ENCODE measurements at places on chromosomes 5 and 9.
A peak's percentile ranks its signal among the peaks of the same experiment; 100 is the strongest.

DNA sequence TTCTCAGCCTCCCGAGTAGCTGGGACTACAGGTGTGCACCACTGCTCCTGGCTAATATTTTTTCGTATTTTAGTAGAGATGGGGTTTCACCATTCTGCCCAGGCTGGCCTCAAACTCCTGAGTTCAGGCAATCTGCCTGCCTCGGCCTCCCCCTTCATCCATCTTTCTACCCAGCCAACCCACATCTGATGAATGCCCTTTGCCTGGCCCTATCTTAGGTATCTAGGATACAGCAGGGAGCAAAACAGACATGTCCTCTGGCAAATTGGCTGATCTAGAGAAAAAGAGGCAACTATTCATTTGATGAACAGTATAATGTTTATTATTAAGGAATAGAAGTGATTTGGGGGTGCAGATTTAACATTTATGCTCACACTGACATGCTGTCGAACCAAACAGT, 123.0 kb downstream of the TRIO start:
- no peak for DNase-seq

DNA sequence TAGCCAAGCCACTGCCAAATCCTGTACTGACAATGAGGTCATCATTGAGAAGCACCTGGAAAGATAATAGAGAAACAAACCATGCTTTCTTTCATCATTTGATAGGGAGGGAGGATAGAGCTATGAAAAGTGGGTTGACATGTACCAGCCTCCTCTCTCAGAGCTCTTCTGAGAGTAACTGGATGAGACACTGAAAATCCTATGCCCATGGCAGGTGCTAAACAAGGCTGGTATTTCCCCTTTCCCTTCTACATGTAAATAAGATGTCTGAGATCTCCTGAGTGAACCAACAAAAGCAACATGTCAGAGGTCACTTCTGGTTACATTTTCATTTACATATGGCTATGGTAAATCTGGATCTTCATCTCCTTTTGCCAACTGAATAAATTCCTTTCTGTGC, 45.3 kb upstream of the TRAF1 start:
- DNase-seq: no peak

DNA sequence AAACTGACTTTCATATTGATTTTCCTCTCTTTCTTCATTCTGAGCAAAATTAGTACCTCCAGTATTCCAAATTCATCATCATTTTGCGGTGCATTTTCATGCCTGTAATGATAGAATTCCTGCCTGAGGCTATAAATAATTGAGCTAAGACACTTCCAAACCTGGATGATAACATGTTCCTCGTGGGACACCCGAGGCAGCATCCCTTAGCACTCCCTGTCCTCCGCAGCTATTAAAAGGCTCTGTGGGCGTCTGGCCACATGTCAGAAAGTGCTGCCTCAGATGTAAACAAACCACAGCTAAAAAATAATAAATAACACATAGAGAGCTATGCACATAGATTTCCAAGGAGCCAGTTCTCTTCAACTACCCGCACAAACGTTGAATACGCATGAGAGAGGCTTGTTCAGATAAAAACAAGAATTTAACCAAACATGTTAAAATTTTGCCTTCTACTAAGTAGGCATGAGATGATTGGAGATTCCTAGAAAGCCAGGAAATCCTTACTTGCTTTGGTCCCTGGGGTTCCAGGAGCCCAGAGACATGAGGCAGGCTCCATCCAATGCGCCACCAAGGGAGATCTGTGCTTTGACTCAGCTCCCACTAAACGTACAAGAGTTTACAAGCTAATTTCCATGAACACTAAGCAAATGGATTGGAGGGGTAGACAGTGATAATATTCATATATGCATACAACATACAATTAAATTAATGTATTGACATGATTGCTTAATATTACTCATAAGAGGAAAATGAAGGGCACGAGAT, 82.7 kb downstream of the SHC3 start:
- no peak for DNase-seq

DNA sequence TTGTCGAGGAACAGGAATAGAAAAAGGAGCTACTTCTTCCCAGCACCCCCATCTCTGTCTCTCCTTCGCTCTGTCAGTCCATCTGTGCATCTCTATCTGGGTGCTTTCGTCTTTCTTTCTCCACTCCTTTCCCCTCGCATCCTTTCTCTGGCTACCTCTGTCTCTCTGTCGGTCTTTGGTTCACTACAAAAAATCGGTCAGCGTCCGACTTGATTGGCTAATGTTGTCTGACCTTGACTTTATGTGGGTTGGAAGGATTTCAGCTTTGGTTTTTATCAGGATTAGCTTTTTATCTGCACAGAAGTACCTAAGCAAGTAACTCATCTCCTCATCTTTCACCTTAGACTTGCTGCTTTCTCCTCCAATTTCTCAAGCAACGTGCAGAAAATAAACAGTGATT, 575.2 kb upstream of the ZNF462 start:
- DNase-seq: no peak

- DNase-seq: no peak
These were observed 124.8 kb upstream of the IRX4 start for GRCh38 chr5:2007496-2007877.

DNA sequence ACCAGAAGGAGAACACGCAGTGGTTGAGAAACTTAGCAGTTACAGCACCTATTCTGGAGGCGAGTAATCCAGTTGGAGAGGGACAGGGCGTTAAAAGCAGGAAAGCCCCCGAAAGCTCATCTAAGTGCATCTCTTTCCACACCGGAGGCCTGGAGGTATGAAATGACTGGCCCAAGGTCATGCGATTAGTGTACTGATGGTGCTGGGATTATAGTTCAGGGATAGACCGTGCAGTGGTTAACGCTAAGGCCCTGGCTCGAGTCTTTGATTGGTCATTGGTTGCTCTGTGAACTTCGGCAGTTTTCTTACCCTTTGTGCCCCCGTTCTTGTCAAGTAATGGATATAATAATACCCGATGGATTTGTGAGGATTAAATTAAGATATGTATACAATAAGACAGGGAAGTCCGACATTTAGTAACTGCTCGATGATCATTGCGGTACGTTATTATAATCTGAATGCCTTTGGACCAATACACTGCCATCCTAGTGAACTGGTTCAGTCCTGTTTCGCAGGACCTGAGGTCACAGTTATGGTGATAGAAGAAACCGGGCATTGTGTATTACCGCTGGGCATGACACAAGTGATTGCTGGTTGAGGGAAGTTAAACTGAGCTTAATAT, 960 bp downstream of the CANX start:
- DNase-seq: peak; percentile 37

- DNase-seq: no peak
These were observed 13.9 kb upstream of the GPX8 start for GRCh38 chr5:55146080-55146479.

DNA sequence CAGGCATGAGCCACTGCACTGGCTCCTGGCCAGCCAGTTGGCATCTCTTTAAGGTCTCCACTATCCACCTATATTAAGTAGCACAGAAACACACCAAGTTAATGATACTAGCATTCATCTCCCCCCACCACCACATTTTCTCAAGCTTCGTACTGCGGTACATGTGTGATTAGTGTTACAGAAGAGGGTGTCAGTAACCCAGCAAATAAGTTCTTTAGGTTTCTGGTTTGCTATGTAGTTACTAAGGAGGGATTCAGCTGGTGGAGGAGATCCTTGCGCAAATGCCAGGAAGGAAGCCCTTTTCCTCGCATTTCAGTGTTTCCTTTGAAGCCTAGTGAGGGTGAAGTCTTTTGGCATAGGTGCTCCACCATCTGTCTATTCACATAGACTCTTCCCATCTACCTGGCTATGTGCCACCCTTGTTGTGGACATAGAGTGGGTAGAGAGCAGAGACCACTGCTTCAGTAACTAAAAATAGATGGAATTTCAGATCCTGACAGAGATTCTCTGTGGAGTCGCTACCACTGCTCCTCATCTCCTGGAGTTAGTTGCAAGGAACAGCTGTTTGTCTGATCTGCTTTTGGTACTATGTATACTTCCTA, 16.7 kb downstream of the UBE2D2 start:
- DNase-seq: no peak

DNA sequence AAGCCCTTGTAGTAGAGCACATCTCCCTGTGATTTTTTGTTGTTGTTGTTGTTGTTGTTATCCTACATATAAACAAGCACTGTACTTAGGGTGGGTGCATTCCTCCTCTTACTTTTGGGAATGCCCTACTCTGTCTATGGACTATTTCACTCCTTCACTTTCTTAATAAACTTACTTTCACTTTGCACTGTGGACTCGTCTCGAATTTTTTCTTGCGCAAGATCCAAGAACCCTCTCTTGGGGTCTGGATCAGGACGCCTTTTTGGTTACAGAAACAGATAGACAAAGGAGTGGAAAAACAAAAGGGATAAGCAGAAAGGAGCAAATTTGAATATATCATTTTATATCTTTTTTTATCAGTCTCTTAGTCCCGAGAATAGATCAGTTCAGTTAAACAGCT, 14.4 kb upstream of the PAIP1 start:
- no peak for DNase-seq

DNA sequence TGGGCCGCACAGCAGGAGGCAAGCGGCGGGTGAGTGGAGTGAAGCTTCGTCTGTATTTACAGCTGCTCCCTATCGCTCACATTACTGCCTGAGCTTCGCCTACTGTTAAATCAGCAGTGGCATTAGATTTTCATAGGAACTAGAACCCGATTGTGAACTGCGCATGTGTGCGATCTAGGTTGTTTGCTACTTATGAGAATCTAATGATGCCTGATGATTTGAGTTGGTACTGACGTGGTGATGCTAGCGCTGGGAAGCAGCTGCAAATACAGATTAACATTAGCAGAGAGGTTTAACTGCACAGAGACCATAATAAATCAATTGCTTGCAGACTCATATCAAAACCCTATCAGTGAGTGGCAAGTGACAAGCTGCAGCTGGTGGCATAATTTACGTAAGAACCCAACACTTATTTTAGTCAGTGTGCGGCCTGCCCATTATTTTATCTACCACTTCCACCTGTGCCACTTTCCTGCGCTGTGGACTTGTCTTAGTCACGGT, 133.4 kb upstream of the CDH9 start:
- DNase-seq: no peak

- peak; percentile 36 for DNase-seq
These were observed 167.9 kb upstream of the ACTBL2 start for GRCh38 chr5:57650360-57651069.

- no peak for DNase-seq
These were observed 40.8 kb downstream of the PRRC1 start for GRCh38 chr5:127558273-127558672.

GRCh38 chr9:136437430-136437829, 2.2 kb downstream of the INPP5E start:
- no peak for DNase-seq

GRCh38 chr5:97131921-97132320, 10.5 kb downstream of the LIX1 start:
- DNase-seq: no peak

DNA sequence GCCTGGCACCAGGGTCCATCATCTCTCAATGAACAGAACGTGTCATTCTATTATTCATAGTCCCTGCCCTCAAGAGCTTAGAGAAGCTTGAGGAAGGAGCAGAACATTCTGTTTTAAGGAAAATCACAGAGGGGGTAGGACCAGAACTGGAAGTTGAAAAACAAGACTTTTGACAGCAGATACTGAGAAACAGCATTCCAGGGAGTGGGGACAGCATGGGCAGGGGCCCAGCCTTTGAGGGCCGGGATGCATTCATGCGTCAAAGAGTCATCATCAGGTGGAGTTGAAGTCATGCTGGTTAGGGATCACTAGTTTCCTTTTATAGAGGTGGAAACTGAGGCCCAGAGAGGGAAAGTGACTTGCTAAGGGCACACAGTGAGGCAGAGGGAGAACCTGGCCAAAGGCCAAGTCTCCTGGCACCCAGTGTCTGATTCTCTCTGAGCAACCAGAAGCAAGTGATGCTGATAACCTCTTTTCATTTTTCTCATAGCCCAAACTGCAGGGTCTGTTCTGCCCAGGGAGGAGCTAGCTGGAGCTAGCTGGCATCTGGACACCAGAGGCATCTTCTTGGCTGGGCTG, 41.5 kb upstream of the STXBP1 start:
- DNase-seq: no peak

DNA sequence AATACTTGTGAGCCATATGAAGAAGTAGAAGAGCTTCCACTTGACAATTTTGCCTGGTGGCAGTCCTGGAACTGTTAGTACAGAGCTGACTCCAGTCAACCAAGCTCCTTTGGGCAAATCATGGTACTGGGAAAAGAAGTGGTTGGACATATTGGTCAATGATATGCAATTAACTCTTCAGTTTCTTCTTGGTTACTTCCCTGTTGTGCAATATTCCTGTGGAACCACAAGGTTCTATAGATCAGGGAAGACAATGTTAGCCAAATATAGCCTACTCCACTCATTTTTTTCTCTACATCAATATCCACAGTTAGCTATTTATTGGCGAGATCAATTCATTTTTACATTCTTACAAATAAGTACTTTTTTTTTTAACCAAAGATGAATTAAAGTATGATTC, 14.4 kb upstream of the GDA start:
- DNase-seq: no peak

DNA sequence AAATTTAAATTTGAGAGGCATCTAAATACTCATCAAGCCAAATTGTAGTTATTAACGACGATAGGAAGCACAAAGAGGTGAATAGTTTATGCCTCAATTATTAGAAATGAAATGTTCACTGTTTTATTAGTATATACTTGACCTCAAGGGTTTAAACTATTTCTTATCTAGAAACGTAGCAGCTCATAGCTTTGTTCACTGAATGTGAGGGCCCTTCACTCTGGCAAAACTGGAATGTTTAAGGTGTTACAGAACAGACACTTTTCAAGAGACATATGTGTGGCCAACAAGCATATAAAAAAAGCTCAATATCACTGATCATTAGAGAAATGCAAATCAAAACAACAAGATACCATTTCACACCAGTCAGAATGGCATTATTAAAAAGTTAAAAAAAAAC, 151.2 kb upstream of the KCNN2 start:
- DNase-seq: no peak

DNA sequence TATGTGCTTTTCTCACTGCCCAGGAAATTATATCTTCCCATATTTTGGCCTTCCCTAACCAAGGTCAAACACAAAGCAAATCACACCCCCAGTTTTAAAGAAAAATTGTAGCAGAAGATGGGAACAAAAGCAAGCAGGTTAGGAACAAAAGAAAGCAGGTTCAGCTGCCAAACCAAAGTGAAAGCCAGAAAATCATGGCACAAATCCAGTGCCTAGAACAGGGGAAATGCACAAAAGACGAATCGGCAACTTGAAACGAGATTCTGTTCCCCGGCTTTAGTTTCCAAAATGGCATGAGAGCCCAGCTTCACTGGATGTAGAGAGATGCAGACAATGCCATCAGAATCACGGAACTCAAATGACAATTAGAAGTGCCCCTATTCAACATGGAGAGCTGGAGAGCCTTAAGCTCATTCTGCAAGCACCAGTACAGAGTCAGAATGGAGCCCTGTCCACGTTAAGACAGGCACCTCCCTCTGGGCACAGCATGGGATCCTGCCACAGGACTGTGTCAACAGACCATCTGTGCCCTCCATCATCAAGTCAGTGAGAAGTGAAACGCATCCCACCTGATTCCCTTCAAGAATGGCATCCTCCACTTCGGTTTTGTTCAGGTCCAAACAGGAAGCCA, 13.8 kb downstream of the DNAH5 start:
- DNase-seq: no peak

- DNase-seq: no peak
These were observed 123.0 kb upstream of the FSTL4 start for GRCh38 chr5:133735346-133735745.

- peak; percentile 13 for DNase-seq
These were observed 73.9 kb downstream of the RORB start for GRCh38 chr9:74570879-74571512.

GRCh38 chr9:37198831-37199230, 78.5 kb downstream of the ZCCHC7 start:
- no peak for DNase-seq

Data from CD4-positive, alpha-beta T cell treated with Interleukin-17A for 1 hour (primary cell).